ENCODE measurements at places on chromosomes 3 and 15.

GRCh38 chr3:141389703-141390102, 21.4 kb downstream of the ZBTB38 start:
- DNase-seq: no peak

- no peak for DNase-seq
These were observed 39.1 kb downstream of the SYNM start for GRCh38 chr15:99143655-99144610.

DNA sequence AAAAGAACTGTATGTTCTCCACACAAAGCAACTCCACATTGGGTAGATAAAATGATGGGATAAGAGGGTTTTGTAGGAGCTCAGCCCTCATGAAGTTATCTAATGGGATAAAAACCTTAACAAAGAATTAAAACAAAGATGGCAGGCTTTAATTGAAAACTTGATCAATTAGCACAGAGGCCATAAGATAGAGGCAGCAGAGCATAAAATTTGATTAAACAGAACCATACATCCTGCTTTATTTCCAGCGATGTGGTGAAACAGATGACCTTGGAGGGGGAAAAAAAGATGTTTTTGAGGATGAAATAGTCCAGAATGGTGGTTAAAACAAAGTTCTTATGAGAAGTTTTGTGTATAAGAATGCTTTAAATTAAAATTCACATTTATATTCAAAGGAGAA, 130.9 kb upstream of the ALCAM start:
- no peak for DNase-seq

- no peak for DNase-seq
These were observed 49.6 kb upstream of the BNIP2 start for GRCh38 chr15:59738676-59739075.

DNA sequence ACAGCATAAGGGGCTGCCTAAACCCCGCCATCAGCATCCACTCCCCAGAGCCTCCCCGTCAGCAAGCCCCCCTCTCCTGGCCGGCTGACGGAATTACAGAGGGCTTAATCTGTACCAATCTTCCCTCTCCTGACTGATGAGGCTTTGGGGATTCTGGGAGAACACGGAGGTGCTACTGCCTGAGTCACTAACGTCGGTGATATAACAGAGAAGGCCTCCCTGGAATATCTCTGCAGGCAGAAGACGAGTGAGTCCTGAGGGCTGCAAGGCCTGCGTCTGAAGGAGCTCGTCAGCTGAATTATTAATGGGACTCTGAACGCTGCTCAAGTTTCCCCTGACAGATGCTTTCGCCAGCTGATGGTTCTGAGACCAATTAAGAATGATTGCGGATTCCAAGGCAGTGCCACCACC, 147.7 kb downstream of the XXYLT1 start:
- DNase-seq: no peak

DNA sequence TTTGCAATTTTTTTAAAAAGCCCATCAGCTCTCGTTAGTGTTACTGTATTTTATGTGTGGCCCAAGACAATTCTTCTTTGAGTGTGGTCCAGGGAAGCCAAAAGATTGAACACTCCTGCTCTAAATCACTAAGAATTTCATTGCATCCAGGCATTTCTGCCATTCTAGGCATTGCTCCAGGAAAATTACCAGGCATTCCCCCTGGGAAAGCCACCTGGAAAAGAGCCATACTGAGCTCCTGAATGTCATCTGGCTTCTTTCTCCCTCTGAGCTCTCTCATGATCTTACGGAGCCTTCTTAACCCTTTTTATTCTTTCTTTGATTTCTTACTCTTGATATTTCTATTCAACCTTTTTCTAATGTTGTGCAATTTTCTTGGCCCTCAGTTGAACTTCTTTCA, 202.2 kb downstream of the DOCK3 start:
- DNase-seq: no peak

GRCh38 chr15:92934716-92935115, 34.6 kb downstream of the CHD2 start:
- no peak for DNase-seq

DNA sequence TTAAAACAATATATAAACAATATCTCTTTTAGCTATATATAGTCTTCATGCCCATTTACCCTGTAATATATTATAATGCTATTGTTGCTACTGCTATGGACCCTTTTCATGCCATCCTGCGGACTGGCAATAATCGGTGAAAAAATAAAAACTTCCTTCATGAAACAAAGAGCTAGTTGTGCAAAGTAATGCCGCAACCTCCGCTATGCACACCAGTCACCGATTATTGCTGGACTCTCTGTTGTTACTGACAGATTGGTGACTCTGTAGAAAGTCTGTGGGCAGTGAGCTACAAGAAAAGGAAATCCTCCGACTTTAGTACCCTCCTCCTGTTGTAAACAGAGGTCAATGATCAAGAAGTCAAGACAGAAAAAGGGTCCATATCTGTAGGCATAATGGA, 17.9 kb upstream of the ICE2 start:
- DNase-seq: no peak

GRCh38 chr3:82229397-82229796, 468.0 kb upstream of the GBE1 start:
- DNase-seq: no peak

DNA sequence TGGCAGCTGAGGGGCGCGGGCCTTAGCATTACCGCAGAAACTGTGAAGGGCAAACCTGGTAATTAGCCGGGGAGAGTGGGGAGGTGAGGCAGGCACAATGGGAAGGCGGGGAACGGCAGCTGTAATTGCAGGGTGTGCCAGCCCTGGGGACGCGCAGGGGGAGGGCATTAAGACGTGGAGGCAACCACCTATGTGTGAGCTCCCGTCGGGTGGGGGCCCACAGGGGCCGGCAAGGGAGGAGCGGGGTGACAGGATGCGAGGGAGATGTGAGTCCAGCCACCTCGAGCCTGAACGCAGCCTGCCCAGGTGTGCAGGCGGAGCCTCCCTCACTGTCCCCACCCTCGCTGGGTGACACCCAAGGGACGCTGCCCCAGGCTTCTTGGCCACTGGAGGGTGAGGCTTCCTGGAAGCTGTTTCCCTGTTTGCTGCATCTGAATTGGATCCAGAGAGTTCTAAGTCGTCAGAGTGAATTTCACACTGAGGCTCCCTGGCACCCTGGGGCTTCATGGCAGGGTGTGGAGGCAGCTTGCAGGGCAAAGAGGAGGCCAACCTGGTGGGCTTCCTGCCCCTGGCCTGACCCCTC, 130.6 kb upstream of the MEF2A start:
- no peak for DNase-seq

DNA sequence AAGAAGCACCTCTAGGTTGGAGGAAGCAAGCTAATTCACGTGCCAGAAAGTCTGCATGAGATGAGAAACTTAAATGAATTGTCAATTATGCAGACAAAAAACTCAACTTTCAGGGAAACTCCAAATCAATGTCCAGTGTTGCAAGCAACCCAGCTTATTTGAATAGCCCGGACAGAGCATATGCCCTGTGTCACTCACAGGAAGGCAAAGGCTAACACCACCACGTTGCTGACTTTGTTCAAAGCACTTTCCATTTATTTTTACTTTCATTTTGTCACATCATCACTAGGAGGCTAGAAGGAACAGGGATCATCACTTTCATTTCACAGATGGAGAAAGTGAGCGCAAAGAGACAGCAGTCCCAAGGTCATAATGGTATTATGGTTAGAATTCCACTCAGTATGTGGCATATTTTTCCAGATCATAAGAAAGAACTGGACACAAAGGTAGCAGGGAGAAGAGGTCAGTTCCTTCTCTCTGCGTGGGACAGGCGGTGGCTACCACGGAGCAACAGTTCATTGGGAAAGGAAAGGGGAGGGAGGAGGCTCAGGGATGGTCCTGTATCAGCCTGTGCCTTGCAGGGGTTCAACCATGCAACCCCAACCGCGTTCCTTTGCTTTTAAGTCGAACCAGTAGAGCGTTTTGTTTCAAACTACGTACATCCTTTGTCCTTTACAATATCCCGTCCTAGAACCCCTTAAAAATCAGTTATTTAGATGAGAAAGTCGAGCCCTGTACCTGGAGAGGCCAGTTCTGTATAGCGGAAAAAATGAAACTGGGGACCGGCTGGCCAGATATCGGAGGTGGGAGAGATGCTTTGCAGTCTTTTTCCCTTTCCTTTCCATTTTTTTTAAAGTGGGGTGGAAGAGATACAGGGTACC, 1.1 kb downstream of the HEG1 start:
- peak; percentile 35 for DNase-seq

DNA sequence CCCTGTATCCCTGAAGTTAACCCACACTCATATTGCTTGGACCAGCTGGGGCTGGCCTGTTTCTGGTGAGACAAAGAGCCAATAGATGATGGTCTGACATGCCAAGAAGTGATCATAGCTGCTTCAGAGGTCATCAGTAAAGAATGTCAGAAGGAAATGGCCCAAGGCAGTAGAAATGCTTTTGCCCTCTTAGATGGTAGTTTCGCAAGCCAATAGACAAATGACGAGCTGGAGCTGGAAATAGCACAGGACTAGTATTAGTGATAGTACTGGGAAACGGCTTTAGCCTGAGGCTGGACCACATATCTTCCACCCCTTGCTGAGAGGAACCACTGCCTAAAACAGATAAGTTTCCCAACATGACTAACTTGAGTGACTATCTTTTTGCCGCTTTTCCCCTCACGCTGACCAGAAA, 176.1 kb upstream of the THBS1 start:
- no peak for DNase-seq

DNA sequence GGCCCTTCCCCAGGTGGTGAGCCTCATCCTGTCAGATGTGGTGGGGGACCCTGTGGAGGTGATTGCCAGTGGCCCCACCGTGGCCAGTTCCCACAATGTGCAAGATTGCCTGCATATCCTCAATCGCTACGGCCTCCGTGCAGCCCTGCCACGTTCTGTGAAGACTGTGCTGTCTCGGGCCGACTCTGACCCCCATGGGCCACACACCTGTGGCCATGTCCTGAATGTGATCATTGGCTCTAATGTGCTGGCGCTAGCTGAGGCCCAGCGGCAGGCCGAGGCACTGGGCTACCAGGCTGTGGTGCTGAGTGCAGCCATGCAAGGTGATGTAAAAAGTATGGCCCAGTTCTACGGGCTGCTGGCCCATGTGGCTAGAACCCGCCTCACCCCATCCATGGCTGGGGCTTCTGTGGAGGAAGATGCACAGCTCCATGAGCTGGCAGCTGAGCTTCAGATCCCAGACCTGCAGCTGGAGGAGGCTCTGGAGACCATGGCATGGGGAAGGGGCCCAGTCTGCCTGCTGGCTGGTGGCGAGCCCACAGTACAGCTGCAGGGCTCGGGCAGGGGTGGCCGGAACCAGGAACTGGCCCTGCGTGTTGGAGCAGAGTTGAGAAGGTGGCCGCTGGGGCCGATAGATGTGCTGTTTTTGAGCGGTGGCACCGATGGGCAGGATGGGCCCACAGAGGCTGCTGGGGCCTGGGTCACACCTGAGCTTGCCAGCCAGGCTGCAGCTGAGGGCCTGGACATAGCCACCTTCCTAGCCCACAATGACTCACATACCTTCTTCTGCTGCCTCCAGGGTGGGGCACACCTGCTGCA, 4.8 kb downstream of the GLYCTK start:
- DNase-seq: no peak

GRCh38 chr15:67746450-67746849, 78.9 kb upstream of the SKOR1 start:
- DNase-seq: no peak

- no peak for DNase-seq
These were observed 71.5 kb downstream of the TJP1 start for GRCh38 chr15:29750754-29751153.

- DNase-seq: no peak
These were observed 15.8 kb downstream of the SOX2 start for GRCh38 chr3:181727341-181728032.

- no peak for DNase-seq
These were observed 3.2 kb upstream of the RARRES1 start for GRCh38 chr3:158735296-158736033.

GRCh38 chr3:115162759-115163158, 15.7 kb upstream of the ZBTB20 start:
- DNase-seq: no peak

GRCh38 chr3:127772827-127773751, 49.2 kb downstream of the MGLL start:
- no peak for DNase-seq

GRCh38 chr3:10625323-10625722, 119.9 kb upstream of the ATP2B2 start:
- DNase-seq: no peak

- no peak for DNase-seq
These were observed 121.6 kb downstream of the EEFSEC start for GRCh38 chr3:128274837-128275236.

- no peak for DNase-seq
These were observed 289.9 kb downstream of the CTNNB1 start for GRCh38 chr3:41489231-41489630.

DNA sequence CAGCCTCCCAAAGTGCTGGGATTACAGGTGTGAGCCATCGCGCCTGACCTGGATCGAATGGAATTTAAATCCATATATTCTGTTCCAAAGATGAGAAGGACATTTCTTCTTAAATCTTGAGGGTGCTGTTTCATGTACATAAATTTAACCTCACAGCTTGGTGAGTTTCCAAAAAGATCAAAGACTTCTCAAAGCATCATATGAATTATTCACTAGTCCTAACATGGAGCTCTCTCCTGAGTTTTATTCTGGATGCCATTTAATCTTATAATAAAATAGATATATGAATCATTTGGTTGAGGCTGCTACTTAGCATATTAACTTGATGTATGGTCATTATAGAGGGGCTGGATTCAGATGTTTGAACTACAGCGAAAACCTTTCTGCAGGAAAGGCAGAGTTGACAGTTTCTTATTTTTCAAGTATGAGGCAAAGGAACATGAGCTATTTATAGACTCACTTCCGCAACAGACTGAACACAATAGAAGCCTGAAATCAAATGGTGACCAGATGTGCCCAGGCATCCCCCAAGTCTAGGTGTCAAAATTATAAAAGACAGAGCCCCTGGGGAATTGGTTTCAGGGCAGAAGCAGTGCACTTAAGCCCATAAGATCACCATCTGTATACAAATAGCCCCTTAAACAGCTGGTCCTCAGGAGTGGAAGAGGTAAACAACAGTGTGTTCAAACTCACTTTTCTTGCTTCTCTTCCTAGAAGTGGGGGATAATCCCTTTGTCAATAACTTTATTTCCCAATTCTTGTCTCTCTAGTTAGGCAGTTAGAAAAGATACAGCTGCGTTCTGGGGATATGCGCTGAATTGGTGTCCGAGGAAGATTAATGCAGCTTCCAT, 29.7 kb downstream of the STARD9 start:
- peak; percentile 30 for DNase-seq
